ENCODE measurements at places on chromosomes 16 and 17.
A peak's percentile ranks its signal among the peaks of the same experiment; 100 is the strongest.

DNA sequence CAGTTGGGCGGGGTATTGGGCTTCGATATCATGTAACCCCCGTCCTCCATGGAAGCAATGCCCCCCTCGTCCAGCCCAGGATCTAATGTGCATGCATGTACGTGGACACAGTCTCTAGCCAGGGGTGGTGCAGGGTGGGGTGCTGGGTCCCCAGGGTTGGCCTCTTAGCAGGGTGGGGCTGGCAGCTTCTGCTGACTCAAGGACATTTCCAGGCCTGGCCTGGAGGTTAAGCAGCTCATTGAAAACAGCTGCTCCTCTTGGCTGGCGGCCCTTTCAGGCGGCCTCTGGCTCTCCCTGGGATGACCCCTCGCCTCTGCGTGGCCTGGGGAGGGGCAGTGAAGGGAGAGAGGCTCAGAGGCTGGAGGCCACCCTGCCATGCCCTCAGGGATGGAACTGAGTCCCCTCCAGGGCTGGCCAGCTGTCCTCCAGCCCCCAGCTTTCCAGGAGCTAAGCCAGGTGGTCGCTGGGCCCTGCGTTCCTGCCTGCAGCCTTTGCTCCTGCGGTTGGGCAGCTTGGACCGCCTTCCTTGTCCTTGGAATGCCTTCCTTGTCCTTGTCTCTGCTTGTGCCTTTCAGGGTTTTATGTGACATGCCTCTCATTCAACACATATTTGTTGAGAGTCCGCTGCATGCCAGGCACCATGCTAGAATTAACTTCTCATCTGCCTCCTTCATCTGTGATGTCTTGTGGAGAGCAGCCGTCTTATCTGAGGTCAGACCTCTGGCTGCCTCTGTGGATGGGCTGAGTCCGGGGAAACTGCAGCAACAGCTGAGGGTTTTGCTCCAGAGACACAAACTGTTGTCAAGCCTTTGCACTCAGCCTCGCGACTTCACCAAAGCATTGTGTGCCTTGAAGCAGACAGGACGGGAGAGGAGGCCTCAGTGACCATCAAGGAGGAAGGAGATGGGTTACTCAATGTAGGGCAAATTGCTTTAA lies 26.6 kb downstream of the MRC2 start:
- no peak for DNase-seq

DNA sequence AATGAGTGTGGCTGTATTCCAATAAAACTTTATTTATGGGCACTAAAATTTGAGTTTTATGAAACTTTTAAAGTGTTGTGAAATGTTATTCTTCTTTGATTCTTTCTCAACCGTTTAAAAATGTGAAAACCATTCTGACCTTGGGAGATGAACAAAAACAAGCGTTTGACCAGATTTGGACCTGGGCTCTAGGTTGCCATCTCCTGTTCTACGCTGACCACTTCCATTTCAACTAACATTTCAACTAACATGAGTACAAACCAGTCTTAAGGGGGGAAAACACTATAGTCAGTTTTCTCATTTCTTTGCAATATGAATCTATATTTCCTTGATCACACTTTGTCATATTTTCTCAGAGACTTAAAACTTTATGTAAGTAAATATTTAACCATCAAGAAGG lies 118.4 kb upstream of the IRX5 start:
- DNase-seq = no peak

DNA sequence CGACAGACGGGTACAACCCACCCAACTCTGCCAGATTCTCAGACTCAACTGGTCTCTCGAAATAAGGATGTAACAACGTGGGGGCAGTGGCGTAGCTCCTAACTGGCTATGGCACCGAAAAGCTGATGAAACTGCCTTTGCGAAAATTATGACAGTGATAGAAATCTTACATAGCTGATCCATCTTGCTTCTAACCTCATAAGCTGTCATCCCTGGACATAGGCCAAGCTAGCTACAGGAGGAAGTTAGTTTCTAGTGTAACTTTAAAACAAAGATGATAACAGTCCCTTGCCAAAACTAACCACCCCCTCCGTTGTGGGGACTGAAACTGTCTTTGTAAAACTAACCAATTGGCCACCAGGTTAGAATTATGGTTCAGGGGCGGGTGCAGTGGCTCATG lies 220.1 kb downstream of the SLC39A11 start:
- no peak for DNase-seq

- DNase-seq = no peak
Measured at GRCh38 chr17:74687886-74688285, 24.8 kb downstream of the CD300LF start.

DNA sequence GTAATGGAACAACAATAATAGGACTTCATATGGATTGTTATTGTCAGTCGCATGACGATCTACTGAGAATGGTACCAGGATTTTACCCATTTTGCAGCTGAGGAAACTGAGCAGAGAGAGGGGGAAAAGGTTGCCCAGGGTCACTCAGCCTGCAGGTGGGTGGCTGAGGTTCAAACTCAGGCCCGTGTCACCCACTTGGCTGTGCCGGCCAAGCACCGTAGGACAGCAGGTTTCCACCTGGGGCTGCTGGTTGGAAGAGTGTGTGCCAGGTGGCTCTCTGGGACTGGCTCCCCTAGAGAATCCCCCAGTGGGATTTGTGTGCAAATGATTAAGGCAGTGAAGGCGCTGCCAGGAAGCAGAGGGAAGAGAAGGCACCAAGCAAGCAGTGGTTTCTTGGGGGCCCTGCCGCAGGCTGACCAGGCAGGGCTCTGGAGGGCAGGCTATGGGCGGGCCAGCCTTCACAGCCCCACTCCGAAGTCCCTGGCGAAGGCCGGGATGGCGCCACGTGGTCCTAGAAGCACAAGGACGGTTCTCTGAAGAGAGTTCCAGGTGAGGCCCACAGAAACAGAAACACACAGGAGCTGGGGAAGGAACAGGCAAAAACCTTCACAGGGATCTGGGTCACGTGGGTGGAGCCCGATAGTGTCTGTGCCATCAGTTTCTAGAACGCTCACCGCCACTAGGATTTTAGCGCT lies 163.5 kb downstream of the IRF8 start:
- DNase-seq = no peak

GRCh38 chr17:27762527-27763305 lies 37.6 kb downstream of the NOS2 start:
- no peak for DNase-seq

DNA sequence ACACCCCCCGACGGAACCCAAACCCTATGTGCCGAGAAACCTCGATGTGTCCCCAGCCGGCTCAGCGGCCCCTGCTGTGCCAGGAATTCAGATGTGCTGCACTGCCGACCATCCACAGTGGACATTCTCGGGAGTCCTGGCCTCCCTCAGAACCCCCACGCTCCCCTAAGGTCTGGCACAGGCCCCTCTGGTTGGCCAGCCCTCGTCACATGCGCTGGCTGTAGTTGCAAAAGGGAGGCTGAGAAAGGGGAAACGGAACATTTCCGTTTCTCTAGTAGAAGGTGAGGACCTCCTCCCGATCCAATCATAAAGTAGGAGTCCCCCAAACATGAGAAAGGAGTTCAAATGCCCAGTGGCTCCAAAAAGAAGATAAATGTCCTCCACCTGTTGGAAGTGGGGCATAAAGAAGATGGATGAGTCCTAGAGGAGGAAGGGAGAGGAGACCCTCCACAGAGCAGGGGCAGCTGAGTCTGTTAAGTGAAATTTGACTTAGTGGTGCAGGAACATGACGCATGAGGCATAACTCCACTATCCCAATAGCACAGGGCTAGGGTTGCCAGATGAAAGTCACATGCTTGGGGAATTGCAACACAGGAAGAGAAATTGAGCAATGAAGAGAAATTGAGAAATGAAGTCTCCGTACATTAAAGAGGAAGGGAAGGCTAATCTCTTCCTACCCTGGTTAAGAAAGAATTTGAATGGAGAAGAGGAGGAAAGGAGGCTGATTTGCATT lies 49.3 kb upstream of the WSB1 start:
- DNase-seq = peak; percentile 81
